ENCODE measurements at places on chromosomes 5 and 9. TPM values are rescaled to one million over a fixed set of nuclear protein-coding genes. Genes with fewer than 3 reads are reported as not detected.

- no peaks in the 10 kb centered on the region for H3K27me3 ChIP-seq
- no peak for DNase-seq
- no peak overlapping the region for H3K27ac ChIP-seq
Observed at GRCh38 chr9:109743696-109744095, 36.3 kb upstream of the PALM2AKAP2 start.

- H3K4me3 ChIP-seq: no peak overlapping the region
- peaks cover 26% of the 10 kb centered on the region for H3K4me1 ChIP-seq
- peak; percentile 51 for DNase-seq
- H3K27ac ChIP-seq: no peak overlapping the region
- no peaks in the 10 kb centered on the region for H3K36me3 ChIP-seq
Observed at GRCh38 chr9:110125207-110125751, 82.7 kb downstream of the C9orf152 start.

- no peaks in the 10 kb centered on the region for H3K4me1 ChIP-seq
- H3K27ac ChIP-seq: no peak overlapping the region
- no peaks in the 10 kb centered on the region for H3K36me3 ChIP-seq
- H3K4me3 ChIP-seq: no peak overlapping the region
- DNase-seq: no peak
Observed at GRCh38 chr5:176628406-176629228, 1.7 kb downstream of the SNCB start.

DNA sequence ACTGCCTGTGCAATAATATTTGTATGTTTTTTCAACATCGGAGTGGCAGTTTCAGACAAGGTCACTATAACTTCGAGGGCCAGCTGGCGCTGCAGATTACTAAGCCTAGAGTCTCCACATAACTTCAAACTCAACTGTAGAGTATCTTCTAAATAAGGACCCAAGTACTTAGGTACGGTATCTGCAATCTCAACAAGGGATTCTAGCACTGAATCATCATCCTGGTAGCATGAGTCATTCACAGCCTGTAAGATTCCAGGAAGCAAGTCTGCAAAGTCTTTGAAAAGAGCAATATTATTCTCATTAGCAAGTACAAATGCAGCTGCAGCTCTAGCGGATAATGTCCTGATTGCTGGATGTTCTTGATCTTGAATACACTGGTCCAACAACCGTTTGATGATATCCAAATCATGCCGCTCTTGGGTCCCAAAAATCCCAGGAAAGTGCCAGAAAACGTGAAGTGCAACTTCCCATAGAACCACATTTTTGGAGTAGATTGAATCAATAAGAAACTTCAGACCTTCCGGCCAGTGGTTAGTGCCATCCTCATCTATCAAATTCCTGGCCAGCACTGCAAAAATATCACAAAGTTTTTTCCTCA is 654 bp downstream of the RANBP6 start:
- H3K36me3 ChIP-seq: peaks cover 6% of the 10 kb centered on the region
- H3K4me3 ChIP-seq: peak overlapping the region; percentile 83
- DNase-seq: no peak
- peaks cover 5% of the 10 kb centered on the region for H3K4me1 ChIP-seq

Gene SLC34A3
- total RNA-seq: not detected

Gene PLPP7
- total RNA-seq: 1.8 TPM

Gene SLC4A9
- total RNA-seq: not detected

Gene FAM81B
- total RNA-seq: not detected

Gene HTR4
- total RNA-seq: not detected

Gene IQGAP2
- 11.4 TPM for total RNA-seq

Gene FOXE1
- total RNA-seq: not detected

Gene TAF11L6
- total RNA-seq: not detected

Gene PCDHA12
- total RNA-seq: not detected

Data from SJCRH30 (cell line).